ENCODE measurements at places on chromosomes 4 and X. TPM values are rescaled to one million over a fixed set of nuclear protein-coding genes. Genes with fewer than 3 reads are reported as not detected.

GRCh38 chr4:48081196-48081595 lies 52.9 kb downstream of the TXK start:
- H3K4me3 ChIP-seq = no peak overlapping the region
- H3K4me1 ChIP-seq = no peaks in the 10 kb centered on the region
- H3K27me3 ChIP-seq = no peaks in the 10 kb centered on the region
- no peak for DNase-seq
- no peak overlapping the region for H3K27ac ChIP-seq
- no peaks in the 10 kb centered on the region for H3K36me3 ChIP-seq

DNA sequence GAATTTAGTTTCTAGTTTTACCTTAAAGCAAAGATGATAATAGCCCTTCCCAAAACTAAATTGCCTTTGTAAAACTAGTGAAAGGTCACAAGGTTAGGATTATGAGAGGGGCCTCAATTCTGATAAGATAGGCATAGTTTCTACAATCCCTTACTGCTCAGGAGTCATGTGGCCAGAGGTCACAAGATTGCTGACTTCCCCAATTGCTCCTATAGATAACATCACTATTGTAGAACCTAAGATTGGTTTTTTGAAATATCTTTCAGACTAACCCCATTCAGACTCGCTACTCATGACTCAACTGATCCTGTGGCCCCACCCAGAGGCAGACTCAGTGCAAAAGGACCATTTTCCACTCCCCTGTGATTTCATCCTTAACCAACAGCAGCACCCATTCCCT lies 70.3 kb downstream of the SCD5 start:
- DNase-seq = no peak
- H3K36me3 ChIP-seq = no peaks in the 10 kb centered on the region
- no peak overlapping the region for H3K4me3 ChIP-seq
- no peak overlapping the region for H3K27ac ChIP-seq
- no peaks in the 10 kb centered on the region for H3K4me1 ChIP-seq

GRCh38 chr4:157012296-157012695 lies 40.7 kb upstream of the PDGFC start:
- H3K4me1 ChIP-seq = no peaks in the 10 kb centered on the region
- H3K4me3 ChIP-seq = no peak overlapping the region
- H3K27me3 ChIP-seq = no peaks in the 10 kb centered on the region
- no peak overlapping the region for H3K27ac ChIP-seq

DNA sequence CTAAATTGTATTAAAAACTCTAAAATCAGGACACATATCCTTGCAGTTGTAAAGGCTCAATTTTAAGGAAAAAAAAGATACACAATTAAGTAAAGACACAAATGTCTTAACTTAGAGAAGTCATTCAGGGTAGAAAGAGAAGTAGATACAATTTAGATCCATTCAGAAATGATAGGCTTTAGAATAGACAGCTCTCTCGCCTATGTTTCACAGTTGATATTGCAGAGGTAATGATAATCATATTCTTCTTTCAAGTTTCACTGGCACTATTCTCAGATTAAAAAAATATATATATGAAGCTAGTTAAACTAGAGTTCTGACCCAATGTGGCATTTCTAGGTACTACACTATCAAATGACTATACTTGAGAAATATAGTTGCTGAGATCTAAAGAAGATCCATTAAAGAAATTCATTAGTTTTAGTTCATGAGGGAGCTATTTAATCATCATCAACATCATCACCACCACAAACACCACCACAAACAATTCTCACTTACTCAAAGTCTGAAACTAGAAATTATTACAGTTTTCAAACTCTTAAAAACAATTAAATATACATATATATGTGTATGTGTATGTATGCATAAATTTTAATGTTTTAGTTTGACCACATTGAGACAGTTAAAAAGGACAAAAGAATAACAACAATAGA lies 93.1 kb downstream of the ANTXR2 start:
- no peak for DNase-seq
- H3K27me3 ChIP-seq = no peaks in the 10 kb centered on the region
- H3K4me3 ChIP-seq = no peak overlapping the region
- no peaks in the 10 kb centered on the region for H3K4me1 ChIP-seq

GRCh38 chr4:78377555-78377954 lies 174.0 kb upstream of the ANXA3 start:
- no peak overlapping the region for H3K4me3 ChIP-seq
- H3K27me3 ChIP-seq = no peaks in the 10 kb centered on the region
- H3K36me3 ChIP-seq = no peaks in the 10 kb centered on the region

Gene GLRA3
- total RNA-seq = not detected

Gene BEX1
- 295 TPM for total RNA-seq

- no peaks in the 10 kb centered on the region for H3K36me3 ChIP-seq
- no peak overlapping the region for H3K27ac ChIP-seq
- H3K4me3 ChIP-seq = no peak overlapping the region
- no peak for DNase-seq
- no peaks in the 10 kb centered on the region for H3K27me3 ChIP-seq
These were observed 73.6 kb upstream of the QRFPR start for GRCh38 chr4:121454251-121454979.

Gene PNMA6F
- not detected for total RNA-seq

- no peak overlapping the region for H3K27ac ChIP-seq
- DNase-seq = no peak
- H3K27me3 ChIP-seq = no peaks in the 10 kb centered on the region
- no peaks in the 10 kb centered on the region for H3K4me1 ChIP-seq
- no peak overlapping the region for H3K4me3 ChIP-seq
These were observed 587.9 kb downstream of the TLL1 start for GRCh38 chr4:166460769-166461550.

Gene C1QTNF7
- total RNA-seq = 6.0 TPM

Gene OR13H1
- not detected for total RNA-seq

- no peaks in the 10 kb centered on the region for H3K36me3 ChIP-seq
- no peak overlapping the region for H3K27ac ChIP-seq
- no peaks in the 10 kb centered on the region for H3K27me3 ChIP-seq
- H3K4me1 ChIP-seq = no peaks in the 10 kb centered on the region
These were observed 90.2 kb upstream of the SLITRK2 start for GRCh38 chrX:145727476-145727875.

GRCh38 chr4:189304809-189305208 lies 635.9 kb upstream of the FRG1 start:
- H3K27me3 ChIP-seq = peaks cover 2% of the 10 kb centered on the region
- no peak for DNase-seq
- H3K27ac ChIP-seq = no peak overlapping the region
- H3K4me1 ChIP-seq = no peaks in the 10 kb centered on the region

Gene CNKSR2
- 6.8 TPM for total RNA-seq

Gene HOPX
- 117 TPM for total RNA-seq

- no peak overlapping the region for H3K27ac ChIP-seq
- no peaks in the 10 kb centered on the region for H3K4me1 ChIP-seq
- no peak overlapping the region for H3K4me3 ChIP-seq
- H3K27me3 ChIP-seq = no peaks in the 10 kb centered on the region
- DNase-seq = no peak
- H3K36me3 ChIP-seq = no peaks in the 10 kb centered on the region
These were observed 221.8 kb upstream of the KLF3 start for GRCh38 chr4:38442073-38442788.

Gene HERC6
- 16.0 TPM for total RNA-seq

Gene MTNR1A
- total RNA-seq = not detected

Gene CD38
- total RNA-seq = 9.9 TPM

Gene CDKL5
- total RNA-seq = 18.8 TPM

DNA sequence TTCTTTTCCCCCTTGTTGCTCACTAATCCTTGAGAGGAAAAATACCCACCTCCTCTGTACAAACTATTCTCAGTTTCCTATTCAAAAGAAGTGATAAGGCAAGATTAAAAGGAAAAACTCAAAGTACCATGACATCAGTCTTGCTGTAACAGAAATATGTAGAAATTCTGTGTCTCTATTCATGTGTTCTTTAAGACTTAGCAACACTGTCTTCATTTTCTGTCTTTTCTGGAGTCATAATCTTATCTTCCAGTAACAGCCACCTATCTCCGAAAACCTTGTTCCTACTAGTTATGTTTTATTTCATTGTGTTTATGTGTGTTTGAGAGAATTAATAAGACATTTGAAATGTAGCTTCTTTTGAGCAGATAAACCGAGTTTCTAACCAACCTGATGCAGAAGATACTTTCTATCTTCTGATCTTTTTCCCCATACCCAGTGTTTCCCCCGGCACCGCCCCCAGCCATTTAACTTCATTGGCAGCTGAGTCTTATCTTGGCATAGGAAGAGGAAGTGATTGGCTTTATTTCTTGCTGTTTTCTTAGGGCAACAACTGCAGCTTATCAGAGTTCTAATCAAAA lies 8.0 kb downstream of the FAM241A start:
- H3K36me3 ChIP-seq = no peaks in the 10 kb centered on the region
- H3K27ac ChIP-seq = no peak overlapping the region
- no peak overlapping the region for H3K4me3 ChIP-seq
- no peaks in the 10 kb centered on the region for H3K27me3 ChIP-seq
- DNase-seq = no peak
